ENCODE measurements at places on chromosomes 16 and 17.

DNA sequence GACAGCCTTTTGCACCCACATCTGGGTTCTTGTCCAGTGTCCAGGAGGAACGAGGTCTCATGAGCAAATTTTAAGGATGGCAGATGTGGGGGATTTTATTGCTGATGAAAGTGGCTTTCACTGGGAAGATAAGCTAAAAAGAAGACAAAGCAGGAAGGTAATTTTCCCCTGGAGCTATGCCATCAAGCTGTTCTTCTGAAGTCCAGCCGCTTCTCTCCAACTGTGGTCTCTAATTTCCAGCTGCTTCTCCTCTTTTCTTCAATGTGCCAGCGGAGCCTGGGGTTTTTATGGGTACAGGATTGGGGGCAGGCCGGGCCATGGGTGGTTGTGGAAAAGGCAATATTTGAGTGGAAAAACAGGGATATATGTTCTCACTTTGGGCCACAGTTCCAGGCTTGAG is 430.8 kb downstream of the WWOX start:
- DNase-seq, result no peak

GRCh38 chr17:51527225-51527982 is 267.1 kb downstream of the UTP18 start:
- no peak for DNase-seq

DNA sequence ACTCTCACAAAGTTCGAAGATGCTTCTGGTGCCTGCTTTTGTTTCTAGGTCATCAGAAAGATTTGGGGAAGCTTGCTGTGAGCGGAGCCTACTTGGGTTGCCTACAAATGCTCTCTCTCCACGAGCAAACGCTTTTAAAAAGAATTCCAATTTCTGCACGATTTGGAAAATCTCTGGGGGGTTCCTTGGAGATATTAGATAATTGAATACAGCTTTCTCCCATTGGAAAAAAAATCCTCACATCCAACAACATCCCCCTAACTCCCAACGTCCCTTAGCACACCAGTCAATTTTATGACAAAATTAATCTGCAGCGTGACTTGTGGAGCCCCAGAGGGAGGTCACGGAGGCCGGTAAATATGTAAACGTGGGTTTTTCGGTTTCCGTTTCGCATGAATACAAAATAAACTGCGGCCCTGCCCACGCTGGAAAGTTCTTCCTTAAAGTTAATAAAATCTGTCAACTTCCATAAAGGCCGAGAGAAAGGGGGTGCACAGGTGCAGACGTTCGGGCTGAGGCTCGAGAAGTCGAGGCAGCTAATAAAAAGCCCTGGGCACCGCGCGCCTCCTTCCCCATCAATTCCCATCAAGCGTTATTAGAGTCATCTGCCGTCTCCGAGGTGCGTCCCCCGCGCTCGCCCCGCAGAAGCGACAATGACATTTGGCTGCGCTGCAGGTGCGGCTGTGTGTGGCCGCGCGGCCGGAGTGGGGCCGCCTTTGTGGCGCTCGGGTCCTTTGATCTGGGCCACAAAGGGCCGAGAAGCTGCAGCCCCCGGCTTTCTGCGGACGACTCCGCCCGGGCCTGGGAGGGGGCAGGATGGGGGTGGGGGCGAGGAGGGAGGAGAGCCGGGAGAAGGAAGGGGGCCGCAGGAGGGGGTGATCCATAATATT is 37.6 kb downstream of the SALL1 start:
- DNase-seq, result no peak

DNA sequence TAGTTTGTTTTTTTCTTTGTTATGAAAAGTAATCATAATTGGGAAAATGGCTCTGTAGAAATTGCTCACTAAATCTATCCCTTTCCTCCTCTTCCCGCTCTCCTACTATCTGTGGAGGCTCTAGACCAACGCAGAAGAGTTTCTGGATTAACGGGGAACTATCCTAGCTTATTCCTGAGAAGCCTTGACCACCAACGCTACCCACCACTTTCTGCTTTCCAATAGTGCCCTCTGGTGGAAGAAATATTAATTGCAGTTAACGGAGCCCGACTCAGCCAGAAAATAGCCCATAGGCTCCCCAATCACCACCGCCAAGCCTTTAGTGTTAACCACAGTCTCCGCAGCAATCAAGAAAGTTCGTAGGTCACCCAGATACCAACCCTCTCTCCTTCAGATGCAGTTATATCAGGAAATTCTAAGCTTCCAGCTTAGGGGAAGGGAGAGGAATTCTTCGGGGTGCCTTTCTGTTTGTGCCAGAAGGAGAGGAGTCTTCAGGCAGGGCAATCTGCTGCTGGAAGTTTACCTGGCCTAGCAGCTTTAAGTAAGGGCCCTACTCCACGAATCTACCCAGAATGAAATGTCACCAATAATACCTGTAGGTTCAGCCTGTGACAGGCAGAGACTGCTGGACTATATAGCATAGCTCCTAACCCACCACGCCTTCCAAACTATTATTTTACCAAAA is 23.0 kb upstream of the NSRP1 start:
- peak; percentile 15 for DNase-seq

- no peak for DNase-seq
Observed at GRCh38 chr17:73228748-73229236, 32.9 kb downstream of the CPSF4L start.

DNA sequence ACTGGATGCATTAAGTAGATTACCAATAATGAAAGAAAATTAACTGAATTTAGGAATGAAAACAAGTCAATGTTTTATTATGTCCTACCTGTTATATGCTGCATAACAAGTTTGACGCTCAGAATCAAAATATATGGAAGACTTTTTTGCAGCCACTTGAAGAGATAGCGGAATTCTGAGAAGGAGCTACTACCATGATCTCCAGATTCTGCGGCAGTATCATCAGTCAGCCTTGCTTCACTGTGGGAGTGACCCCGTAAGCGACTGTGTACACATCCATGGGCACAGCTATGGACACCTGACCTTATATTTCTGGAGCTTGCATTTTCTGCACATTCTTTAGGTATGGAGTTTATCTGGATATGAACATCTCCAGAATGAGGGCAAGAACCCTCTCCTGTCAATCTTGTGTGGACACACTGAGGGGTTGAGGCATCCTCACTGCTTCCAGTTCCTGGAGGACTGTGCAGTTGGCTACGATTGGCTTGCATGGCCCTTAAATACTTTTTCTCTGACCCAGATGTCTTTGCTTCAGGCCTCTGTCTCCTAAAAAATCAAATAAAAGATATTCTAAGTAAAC is 1.7 kb downstream of the RNFT1 start:
- DNase-seq, result no peak

GRCh38 chr17:21345236-21345635 is 30.9 kb upstream of the KCNJ12 start:
- no peak for DNase-seq

GRCh38 chr17:72879877-72880276 is 212.6 kb downstream of the SLC39A11 start:
- no peak for DNase-seq

DNA sequence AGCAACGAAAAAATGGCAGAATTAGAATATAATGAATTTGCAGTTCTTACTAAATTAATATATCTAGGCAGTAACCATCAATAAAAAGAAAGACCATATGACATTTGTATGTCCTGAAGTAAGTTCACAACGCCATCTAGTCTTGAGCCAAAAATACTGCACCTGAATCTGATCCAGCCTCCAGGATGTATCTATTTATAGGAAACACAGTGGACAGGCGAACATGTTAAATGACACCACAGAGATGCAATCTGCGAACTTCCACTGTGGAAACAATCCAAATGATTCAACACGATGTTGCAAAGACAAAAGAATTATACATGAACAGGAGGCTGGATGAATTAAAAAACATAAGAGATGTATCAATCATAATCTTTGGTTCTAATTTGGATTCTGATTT is 197.6 kb downstream of the CDH13 start:
- DNase-seq, result no peak

GRCh38 chr17:16374146-16374938 is 6.5 kb upstream of the UBB start:
- DNase-seq, result no peak

DNA sequence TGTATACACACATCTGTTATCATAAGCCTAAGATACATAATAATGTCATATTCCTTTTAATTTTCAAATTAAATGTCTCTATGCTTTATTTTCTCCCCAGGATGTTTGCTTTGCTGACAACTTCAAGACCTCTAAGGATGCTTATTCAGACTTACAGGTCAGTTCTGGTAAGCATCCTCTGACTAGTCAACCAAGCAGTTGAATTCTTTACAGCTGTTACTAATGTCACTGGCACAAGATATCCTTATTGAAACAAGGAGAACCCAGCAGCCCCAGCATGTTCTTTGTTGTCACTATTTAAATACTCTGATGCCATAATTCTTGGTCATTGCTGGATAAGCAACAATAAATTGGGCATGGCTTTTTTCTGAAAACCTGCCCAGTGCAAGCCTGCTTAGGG is 232.3 kb upstream of the PMFBP1 start:
- DNase-seq, result no peak

- no peak for DNase-seq
Observed at GRCh38 chr17:55601874-55602364, 90.7 kb upstream of the SMIM36 start.

- no peak for DNase-seq
Observed at GRCh38 chr17:12995106-12995895, 22.5 kb downstream of the ELAC2 start.

GRCh38 chr16:84726669-84727467 is 27.1 kb downstream of the USP10 start:
- DNase-seq, result no peak

- no peak for DNase-seq
Observed at GRCh38 chr16:55876854-55877253, 1.7 kb upstream of the CES5A start.

- no peak for DNase-seq
Observed at GRCh38 chr17:45096141-45096540, 35.0 kb downstream of the NMT1 start.

- no peak for DNase-seq
Observed at GRCh38 chr17:74712301-74712700, 422 bp downstream of the CD300LF start.

- no peak for DNase-seq
Observed at GRCh38 chr17:77437017-77437416, 296.2 kb downstream of the SEC14L1 start.

DNA sequence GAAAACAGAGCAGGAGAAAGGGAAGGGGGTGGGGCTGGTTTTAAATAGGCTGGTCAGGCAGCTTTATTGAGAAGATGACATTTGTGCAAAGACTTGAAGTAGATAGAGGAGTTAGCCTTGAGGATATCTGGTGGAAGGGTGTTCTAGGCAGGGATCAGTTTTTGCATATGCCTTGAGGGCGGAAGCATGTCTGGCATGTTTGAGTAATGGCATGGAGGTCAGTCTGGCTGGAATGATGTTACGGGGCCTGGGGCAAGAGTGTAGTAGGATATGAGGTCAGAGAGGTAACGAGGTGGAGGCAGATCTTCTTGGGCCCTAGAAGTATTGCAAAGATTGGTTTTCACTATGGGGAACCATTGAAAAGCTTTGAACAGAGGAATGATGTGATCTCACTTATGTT is 4.8 kb downstream of the RABEP1 start:
- DNase-seq, result no peak

- DNase-seq, result no peak
Observed at GRCh38 chr16:50719401-50720337, 22.2 kb upstream of the CYLD start.

GRCh38 chr17:56030009-56030624 is 123.2 kb upstream of the ANKFN1 start:
- no peak for DNase-seq
